ENCODE measurements at places on chromosomes 3 and 15.

DNA sequence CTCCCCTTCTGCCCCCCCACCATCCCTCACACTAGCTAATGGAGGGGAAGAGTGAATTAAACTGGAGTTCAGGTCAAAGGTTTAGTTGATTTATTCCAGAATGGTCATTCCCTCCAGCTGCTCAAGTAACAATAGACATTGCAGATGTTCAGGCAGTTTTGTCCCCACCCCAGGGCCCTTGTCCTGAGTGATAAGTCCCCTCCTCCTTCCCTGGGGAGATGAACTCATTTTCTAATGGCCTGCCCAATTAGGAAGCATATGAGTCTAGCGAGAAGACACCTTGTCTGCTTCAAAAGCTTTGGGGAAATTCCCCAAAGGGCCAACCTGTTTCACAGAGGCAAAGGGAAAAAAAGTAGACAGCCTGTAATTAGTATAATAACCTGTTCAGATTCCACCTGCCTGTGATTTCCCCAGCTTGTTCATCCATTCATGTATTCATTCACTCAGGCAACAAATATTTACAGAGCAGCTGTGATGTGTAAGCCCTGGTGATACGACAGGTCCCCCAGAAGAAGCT, 165.3 kb downstream of the SHQ1 start:
- peak; percentile 84 for DNase-seq

DNA sequence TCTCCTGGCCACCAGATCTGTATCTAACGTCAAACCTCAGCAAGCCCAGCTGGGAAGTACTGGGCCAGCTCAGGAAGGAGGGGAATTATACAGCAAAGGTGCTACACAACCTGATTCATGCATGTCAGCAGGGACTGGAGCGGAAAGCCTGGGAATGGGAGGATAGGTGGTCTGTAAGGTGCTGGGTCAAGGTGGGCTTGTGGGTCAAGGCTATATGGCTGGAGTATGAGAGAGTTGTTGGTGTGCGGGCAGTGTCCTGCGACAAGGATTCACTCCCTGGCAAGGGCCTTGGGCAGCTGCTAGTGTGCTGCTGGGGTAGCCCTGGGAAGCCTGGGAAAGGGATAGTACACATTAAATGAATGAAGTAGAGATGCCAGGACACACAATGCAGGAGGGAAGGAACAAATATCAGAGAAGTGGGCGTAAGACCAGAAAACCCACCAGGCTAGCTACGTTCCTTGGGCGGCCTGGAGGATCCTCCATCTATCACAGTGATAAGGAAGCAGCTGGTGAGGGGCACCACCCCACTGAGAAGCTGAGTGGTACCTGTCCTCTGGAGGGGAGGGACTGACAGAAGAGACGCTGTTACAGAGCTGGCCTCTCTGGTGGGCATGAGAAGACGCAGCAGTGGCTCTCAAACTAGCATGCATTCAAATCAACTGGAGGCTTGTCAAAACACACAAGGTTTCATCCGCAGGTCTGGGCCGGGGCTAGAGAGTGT, 8.5 kb upstream of the SYNM start:
- no peak for DNase-seq

DNA sequence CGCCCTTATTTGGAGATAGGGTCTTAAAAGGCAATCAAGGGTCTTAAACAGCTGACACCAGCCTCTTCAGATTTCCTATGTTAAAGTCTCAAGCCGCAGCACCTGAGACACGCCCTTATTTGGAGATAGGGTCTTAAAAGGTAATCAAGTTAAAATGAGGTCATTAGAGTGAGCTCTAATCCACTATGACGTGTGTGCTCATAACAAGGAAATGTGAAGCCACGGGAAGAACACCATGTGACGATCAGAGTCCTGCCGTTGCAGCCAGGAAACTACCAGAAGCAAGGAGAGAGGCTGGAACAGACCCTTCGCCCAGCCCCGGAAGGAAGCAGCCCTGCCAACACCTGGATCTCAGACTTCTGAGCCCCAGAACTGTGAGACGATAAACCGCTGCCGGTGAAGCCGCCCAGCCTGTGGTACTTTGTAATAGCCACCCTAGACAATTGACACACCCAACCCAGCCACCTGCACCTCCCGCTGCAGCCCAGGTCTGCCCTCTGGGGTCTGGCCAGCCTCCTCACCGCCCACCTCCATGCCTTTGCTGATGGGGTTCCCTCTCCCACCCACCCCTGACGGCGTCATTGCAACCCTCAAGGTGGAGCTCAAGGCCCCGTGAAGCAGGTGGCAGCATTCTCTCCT, 137.9 kb downstream of the MEGF11 start:
- DNase-seq = no peak

GRCh38 chr3:49650177-49650576, 24.0 kb upstream of the APEH start:
- DNase-seq = no peak

- no peak for DNase-seq
These were observed 13.9 kb downstream of the ARHGEF3 start for GRCh38 chr3:56787784-56788256.

DNA sequence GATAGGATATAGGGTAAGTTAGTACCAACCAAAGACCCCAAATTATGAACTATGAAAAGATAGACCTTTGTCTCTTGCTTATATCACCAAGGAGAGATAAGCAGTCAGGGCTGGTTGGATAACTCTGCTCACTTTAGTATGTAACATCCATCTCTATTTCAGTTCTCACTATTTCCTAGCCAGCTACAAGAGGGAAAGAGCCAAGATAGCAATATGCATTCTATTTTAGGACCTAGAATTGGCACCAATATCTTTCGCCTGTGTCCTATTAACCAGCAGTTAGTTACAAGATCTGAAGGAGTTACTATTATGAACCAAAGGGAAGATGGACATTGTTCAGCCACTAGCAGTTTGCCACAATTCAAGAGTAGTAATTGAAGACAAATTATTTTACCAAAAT, 457.5 kb downstream of the NSUN3 start:
- no peak for DNase-seq

GRCh38 chr15:67550522-67550921, 8.0 kb downstream of the MAP2K5 start:
- DNase-seq = no peak

DNA sequence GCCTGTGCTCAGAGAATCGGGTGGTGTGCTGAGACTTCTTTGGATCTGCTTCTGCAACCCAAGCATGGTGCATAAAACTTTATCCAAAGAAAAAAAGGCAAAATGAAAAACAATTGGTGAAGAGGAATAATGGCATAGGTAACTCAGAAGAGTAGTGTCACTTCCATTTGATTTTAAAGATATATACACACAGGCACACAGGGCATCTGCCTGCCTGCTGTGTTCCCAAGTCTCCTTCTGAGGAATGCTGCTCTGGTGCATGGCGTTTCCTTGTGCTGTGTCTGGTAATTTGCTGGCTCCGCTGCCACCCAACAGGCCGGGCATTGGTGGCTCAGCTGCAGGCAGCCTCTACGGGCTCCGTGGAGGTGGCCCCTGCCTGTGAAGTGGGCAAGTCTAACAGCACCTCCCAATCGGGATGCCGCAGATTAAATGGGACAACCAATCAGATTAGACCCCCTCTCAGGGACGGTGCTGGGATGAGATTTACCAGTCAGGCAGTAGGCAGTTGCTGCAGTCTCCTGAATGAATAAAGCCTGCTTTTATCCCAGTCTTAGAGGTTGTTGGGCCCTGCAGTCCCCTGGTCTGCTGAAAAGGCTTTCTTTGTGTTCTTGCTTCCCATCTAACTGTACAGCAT, 253.7 kb upstream of the RASGRP1 start:
- DNase-seq = no peak

DNA sequence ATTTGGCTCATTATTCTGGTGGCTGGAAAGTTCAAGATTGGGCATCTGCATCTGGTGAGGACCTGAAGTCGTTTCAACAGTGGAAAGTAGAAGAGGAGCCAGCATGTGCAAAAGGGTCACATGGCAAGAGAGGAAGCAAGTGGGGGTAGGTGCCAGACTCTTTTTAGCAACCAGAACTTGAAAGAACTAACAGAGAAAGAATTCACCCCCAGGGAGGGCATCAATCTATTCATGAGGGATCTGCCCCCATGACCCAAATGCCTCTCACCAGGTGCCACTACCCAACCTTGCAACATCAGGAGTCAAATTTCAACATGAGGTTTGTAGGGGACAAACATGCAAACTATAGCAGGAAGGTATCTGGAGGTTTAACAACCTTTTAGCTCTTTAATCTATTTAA, 10.3 kb upstream of the RYK start:
- DNase-seq = no peak

- no peak for DNase-seq
These were observed 399.9 kb downstream of the PDCD6IP start for GRCh38 chr3:34198309-34198708.

DNA sequence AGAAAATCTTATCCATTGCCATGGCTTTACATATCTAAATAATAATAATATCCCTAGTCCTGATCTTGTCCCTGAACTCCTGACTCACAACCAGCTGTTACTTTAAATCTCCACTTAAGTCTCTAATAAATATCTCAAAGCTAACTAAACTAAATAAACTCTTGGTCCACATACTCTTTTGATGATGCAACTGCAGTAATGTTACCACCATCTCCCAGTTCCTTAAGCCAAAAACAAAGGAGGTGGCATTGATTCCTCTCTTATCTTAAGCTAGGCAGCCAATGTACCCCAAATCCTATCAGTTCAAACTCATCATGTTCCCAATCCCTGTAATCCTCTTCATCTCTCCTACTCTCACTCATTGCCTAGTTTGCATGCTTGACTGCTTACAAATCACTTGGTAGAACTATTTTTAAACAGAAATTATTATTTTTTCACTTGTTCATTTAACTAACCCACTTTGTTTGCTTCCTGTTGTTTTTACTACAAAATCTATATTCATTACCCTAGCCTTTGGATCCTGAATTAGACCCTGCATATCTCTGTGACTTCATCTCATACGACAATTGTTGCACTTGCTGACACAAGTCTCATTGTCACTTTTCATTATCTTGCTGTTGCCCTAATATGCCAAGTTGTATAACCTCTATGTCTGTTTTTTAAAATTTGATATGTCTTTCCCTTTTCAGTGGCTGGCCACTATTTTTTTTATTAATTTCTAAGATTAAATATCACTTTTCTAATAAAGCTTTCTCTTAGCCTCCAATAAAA, 462.2 kb downstream of the ZPLD1 start:
- DNase-seq = no peak

GRCh38 chr15:60605879-60606307, 127.0 kb upstream of the ICE2 start:
- DNase-seq = no peak

DNA sequence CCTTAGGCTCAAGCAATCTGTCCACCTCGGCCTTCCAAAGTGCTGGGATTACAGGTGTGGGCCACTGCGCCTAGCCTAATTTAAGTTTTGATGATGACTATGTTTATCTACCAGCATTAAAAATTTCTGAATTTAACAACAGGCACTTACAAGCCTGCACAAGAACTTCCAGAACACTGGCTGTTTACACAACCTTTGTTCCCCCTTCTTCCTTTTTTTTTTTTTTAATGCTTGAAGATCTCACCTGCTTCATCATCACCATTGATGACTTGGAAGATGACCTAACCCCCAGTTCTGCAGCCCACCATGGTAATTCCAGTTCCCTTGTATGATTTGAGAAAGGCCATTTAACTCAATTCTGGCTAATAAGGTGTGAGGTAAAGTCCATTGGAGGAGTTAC, 70.4 kb downstream of the GJD2 start:
- DNase-seq = no peak

GRCh38 chr15:28861031-28861534, 12.6 kb upstream of the GOLGA6L7 start:
- DNase-seq = no peak

DNA sequence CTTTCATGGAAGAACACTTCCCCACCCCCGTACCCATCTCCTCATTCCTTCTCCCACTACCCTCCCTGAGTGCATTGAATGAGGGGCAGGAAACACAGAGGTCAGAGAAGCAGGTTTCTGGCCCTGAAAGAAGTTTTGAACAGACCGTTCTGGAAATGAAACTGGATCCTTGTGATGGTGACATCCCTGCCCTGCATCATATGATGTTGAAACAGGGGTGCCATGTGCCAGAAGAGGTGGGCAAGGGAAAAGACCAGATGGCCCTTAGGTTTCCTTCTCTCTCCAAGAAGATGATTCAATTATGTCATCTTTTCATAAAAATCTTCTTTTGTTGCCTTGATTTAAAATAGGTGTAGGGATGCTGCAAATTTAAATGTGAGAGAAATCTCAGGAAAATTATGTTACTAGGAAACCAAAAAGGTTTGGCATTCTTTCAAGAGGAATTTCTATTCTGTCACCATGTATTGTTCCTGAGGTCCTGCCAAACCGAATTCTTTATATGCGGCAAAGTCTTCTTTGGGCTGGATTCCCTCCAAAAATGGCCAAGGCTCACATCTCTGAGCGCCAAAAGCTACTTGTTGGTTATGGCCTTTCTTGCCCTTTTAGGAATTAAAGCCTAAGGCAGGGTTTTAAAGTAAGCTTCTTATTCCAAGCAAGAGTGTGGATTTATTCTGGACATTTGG, 19.9 kb upstream of the TNFAIP8L3 start:
- DNase-seq = no peak

GRCh38 chr15:73607843-73608242, 25.3 kb downstream of the NPTN start:
- DNase-seq = no peak

- no peak for DNase-seq
These were observed 130.8 kb downstream of the MINAR1 start for GRCh38 chr15:79562899-79563298.

DNA sequence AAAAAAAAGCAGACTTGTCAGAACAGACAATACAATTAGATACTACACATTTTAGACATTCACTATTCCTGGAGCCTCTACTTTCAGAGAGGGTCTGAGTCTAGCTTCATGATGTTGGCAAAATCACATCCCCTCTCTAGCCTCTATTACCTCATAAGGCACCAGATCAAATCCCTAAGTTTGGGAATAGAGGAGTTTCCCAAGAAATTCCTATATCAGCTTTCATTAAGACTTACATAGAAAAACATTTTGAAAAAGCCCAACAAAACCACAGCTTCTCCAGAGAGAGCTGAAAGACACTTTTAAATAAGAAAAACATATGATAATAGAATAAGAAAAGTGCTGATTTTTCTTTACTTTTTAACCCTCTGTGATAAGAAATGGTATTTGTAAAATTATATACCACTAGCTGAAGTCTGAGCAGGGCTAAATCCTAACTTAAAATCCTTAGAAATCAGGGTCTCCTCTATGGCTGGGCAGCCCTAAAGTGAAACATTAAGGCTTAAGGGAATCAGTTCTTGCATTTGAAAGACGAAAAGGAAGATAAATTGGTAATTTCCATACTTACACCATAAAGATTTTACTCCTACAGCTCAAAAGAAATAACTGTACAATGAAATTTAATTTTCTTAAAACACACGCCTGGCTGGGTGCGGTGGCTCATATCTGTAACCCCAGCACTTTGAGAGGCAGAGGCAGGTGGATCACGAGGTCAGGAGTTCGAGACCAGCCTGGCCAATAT, 4.3 kb downstream of the TBC1D2B start:
- DNase-seq = no peak

GRCh38 chr3:148778926-148779325, 48.7 kb upstream of the CPB1 start:
- no peak for DNase-seq

- DNase-seq = peak; percentile 9
These were observed 4.3 kb downstream of the DAZL start for GRCh38 chr3:16600780-16601536.

Measured in NCI-H1417 treated with DMSO at 0.1 percent for 48 hours (cell line).